SJSA1 (cell line): ENCODE measurements at places on chromosomes 11 and 22. TPM values are rescaled to one million over a fixed set of nuclear protein-coding genes. Genes with fewer than 3 reads are reported as not detected.

DNA sequence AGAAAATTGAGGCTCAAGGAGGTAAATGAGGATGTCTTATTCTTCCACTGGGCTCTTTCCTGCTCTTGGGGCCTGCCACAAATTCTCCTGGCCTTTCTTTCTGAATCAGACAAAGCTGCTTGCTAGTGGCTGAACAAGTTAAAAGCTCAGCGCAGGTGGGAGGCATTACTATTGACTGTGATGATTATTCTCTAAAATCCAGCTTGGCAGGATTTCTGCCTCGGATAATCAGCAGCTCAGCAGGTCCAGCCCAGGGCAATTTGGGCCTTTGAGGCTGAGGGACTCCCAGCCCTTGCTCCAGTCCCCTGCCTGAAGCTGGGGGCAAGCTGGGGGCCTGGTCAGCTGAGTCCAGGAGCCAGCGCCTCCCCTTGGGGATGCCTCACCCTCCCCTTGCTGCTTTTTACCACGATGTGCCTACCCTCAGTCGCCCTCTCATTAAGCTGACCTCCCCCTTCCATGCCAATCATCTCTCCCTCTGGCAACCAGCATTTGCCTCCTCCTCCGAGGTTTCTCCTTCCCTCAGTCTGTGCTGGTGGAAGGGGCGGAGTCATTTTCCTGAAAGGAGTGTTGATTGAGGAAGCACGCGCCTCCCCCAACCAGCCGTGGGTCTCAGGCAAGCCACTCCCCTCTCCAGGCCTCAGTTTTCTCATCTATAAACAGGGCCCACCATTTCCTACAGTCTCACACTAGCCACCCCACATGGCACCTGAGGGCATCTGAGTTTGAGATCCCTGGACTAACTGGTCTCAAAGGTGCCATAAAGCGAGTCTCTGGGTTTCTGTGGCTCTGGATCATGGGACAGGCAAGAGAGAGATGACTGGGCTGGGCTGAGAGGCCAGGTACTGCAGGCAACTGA is 60.6 kb upstream of the PRDM11 start:
- H3K27ac ChIP-seq, result no peak overlapping the region
- H3K36me3 ChIP-seq, result no peaks in the 10 kb centered on the region
- H3K27me3 ChIP-seq, result no peaks in the 10 kb centered on the region
- H3K4me3 ChIP-seq, result no peak overlapping the region
- no peak for DNase-seq

GRCh38 chr11:71373791-71374454 is 74.3 kb downstream of the DHCR7 start:
- no peak for DNase-seq
- H3K27ac ChIP-seq, result no peak overlapping the region
- no peaks in the 10 kb centered on the region for H3K27me3 ChIP-seq
- no peaks in the 10 kb centered on the region for H3K4me1 ChIP-seq

DNA sequence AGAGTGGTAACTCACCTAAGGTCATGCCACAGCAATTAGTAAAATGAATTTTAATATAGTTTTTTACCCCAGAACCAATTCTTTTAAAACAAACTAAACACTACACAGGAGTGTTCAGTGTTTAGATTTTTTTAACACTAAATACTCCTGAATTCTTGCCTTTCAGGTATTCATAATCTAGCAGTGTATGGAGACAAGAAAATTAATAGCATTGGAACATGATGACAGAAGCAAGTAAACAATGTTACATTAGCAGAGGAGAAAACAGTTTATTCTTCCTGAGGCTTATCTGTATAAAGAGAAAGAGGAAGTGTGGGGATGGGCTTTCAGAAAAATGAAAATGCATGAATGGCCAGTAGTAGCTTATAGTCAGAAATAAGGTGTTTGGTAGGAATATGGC is 222.1 kb upstream of the FAT3 start:
- DNase-seq, result no peak
- no peaks in the 10 kb centered on the region for H3K27me3 ChIP-seq
- H3K27ac ChIP-seq, result no peak overlapping the region
- no peaks in the 10 kb centered on the region for H3K36me3 ChIP-seq
- H3K4me3 ChIP-seq, result no peak overlapping the region
- H3K4me1 ChIP-seq, result no peaks in the 10 kb centered on the region

DNA sequence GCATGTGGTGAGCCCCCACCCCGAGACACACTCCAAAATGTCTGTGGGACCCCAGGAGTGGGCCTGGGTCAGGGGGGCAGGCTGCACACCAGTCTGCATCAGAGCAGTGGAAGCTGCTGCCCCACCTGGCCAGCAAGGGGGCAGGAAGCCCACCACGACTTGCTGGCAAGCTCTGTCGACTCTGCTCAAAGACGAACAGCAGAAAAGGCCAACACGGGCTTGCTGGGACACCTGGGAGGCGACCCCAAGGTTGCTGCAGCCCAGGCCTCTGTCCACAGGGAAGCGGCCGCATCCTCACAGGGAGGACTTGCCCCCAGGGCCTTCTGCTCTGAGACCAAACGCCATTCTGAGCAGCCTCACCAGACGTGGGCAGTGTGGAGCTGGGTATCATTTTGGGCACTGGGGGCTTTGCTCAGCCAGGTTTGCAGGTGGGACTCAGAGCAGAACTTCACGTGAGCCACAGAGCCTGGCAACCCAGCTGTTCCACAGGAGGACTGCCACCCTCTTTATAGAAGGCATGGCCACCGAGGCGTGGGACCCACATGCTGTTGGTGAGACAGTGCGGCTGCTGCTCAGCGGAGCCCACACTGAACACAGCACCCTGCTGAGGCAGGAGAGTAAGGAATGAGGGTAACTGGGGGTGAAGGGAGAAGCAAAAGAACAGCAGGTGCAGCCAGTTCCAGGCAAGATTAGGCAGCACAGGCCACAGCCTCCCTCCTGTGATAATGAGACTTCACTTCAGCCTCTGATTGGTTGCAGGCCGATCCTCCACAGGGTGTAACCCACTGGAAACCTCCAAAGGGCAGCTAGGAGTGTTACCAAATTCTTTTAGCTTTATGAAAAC is 11.0 kb downstream of the IL17REL start:
- no peak overlapping the region for H3K4me3 ChIP-seq
- no peak overlapping the region for H3K27ac ChIP-seq
- H3K36me3 ChIP-seq, result no peaks in the 10 kb centered on the region
- no peaks in the 10 kb centered on the region for H3K4me1 ChIP-seq

DNA sequence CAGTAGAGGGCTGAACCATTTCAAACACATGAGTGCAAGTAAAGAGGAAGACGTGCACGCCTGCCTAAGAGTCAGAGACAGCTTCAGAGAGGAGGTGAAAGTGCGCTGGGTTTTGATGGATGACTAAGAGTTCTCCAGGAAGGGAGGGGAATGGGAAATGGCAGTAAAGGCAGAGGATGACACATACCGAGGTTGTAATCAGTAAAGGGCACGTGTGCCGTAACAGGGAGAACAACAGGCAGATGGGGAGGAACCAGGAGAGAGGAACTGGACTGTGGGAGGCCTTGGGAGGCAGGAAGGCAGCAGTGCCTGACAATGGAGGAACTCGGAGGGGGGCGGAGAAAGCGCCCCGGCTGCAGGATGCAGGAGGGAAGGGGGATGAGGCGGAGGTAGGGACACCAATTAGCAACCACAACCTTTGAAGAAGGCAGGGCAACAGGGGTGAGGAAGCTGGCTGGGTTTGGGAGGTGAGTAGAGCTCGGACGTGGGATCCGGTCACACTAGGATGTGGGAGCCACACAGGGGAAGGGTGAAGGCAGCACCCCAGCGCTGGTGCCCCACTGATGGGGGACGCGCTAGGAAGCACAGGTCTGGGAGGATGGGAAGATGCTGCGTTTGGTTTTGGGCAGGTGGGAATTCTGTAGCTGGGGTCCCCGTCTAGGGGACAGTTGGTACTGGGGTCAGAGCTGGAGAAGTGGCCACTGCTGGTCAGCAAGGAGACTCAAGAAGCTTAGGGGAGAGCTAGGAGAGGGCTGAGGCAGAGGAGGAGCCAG is 67.4 kb downstream of the SCUBE1 start:
- no peaks in the 10 kb centered on the region for H3K27me3 ChIP-seq
- no peaks in the 10 kb centered on the region; the same call in 1 of the 2 replicates for H3K4me1 ChIP-seq
- no peak overlapping the region for H3K4me3 ChIP-seq
- DNase-seq, result no peak

DNA sequence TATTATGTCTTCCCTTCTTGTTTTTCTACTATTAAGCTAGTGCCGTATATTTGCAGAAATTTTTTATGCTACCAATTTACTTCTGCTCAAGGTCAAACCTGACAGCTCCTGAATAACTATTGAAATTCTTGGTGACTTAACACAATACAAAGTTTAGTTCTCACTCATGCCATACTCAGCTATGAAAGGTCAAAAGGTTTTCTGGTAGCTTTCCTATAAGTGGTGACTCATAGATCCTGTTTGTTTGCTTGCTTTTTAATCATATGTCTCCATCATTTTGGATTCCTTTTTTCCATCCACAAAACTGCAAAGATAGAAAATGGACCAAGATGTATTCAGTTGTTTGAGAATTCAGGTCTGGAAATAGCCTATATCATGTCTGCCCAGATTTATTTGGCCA is 855.8 kb upstream of the LRRC4C start:
- H3K27me3 ChIP-seq, result no peaks in the 10 kb centered on the region
- no peak overlapping the region for H3K4me3 ChIP-seq
- H3K36me3 ChIP-seq, result no peaks in the 10 kb centered on the region
- H3K4me1 ChIP-seq, result no peaks in the 10 kb centered on the region; the same call in 1 of the 2 replicates
- no peak overlapping the region for H3K27ac ChIP-seq

GRCh38 chr11:12754582-12755234 is 80.5 kb downstream of the TEAD1 start:
- H3K36me3 ChIP-seq, result no peaks in the 10 kb centered on the region
- peaks cover 31% of the 10 kb centered on the region for H3K4me1 ChIP-seq
- H3K4me3 ChIP-seq, result no peak overlapping the region
- H3K27ac ChIP-seq, result no peak overlapping the region

- H3K27me3 ChIP-seq, result peaks cover 35% of the 10 kb centered on the region
- DNase-seq, result no peak
- H3K4me1 ChIP-seq, result no peaks in the 10 kb centered on the region
- H3K27ac ChIP-seq, result no peak within 1 kb of the TSS
Observed at GRCh38 chr11:122981388-122982264, at the start of gene BSX. Gene BSX (minus strand): TSS chr11:122981834. CDS start chr11:122981671, 163 bp downstream.

DNA sequence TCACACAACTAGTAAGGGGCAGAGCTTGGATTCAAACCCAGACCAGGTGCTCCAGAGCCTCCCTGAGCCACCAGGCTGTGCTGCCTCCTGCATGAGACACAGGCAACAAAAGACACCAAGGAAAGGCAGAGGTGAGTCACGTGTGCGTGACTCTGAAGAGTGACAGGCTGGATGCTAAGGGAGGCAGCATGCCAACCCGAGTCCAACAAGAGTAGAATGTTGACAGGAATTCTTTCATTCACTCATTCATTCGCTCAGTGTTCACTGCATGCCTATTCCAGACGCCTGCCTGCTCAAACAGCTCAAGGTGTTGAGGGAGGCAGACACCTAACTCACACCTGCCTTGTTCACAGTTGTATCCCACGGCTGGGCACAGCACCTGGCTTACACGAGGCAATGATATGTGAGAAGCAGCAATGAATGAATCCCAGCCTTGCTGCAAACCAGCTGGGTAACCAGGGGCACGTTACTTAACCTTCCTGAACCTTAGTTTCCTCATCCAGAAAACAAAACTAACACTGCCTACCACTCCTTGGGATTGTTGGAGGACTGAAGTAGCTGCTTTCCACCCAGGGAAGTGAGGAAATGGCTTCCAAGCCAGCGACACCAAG is 73.8 kb upstream of the ARFGAP3 start:
- H3K27me3 ChIP-seq, result no peaks in the 10 kb centered on the region
- DNase-seq, result no peak
- peaks cover 21% of the 10 kb centered on the region; the same call in 1 of the 2 replicates for H3K36me3 ChIP-seq
- no peak overlapping the region; the same call in 1 of the 2 replicates for H3K27ac ChIP-seq
- H3K4me3 ChIP-seq, result no peak overlapping the region

DNA sequence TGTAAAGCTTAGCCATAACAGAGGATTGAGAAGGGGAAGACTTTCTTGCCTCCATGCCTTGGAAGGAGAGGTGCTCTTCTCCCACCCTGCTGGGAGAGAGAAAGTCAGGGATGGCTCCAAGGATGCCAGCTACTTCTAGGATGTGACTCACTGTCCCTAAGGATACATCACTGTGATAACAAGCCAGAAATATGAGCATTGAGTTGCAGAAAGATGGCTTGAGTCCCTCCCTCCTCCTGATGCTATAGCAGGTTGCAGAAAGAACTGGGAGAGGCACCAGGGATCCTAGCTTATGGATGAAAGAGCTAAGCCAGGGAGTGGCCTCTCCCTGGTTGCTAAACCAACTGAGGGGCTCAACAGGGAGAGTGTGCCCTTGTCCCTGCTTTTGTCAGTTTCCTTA is 27.8 kb upstream of the FJX1 start:
- no peak overlapping the region for H3K27ac ChIP-seq
- no peak for DNase-seq
- H3K4me1 ChIP-seq, result peaks cover 69% of the 10 kb centered on the region
- no peaks in the 10 kb centered on the region for H3K27me3 ChIP-seq

DNA sequence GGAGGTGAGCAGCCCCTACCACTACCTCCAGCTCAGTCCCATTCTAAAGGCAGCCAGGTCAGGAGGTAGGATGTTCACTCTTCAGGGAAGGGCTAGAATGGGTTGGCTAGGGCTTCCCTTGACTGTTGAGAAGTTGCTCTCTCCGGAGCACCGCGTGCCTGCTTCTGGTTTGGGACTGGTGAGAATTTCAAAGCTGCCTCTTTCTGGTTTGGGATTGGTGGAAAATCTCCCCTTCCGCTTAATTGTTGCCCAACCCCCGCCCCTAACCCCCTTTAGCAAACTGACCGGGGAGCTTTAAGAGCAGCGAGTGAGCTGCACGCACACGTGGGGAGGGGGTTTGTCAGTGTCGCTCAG is 686 bp downstream of the USP2 start:
- H3K27me3 ChIP-seq, result no peaks in the 10 kb centered on the region
- peaks cover 9% of the 10 kb centered on the region for H3K4me1 ChIP-seq
- no peak for DNase-seq
- H3K4me3 ChIP-seq, result no peak overlapping the region; the same call in 1 of the 2 replicates
- H3K36me3 ChIP-seq, result no peaks in the 10 kb centered on the region

GRCh38 chr11:128689591-128689947 is 4.3 kb upstream of the FLI1 start:
- no peak for DNase-seq
- H3K27me3 ChIP-seq, result no peaks in the 10 kb centered on the region
- H3K36me3 ChIP-seq, result no peaks in the 10 kb centered on the region
- H3K4me3 ChIP-seq, result no peak overlapping the region
- peaks cover 5% of the 10 kb centered on the region; the same call in 1 of the 2 replicates for H3K4me1 ChIP-seq

Gene ASPHD2
- total RNA-seq, result 0.06 and 0.87 TPM in 2 replicates

Gene ACCSL
- total RNA-seq, result 0.41 and 0.58 TPM in 2 replicates

Gene PRODH
- total RNA-seq, result not detected in 2 replicates

Gene C1QTNF4
- 0.39 TPM in 1 of 2 replicates, not detected in the other for total RNA-seq

Gene B3GAT1
- total RNA-seq, result not detected in 2 replicates

Gene GALR3
- not detected in 2 replicates for total RNA-seq

Gene OR9G4
- not detected in 2 replicates for total RNA-seq
